CD4-positive, alpha-beta T cell treated with Interleukin-15 for 4 hours (primary cell): ENCODE measurements at places on chromosomes 5 and 9.
A peak's percentile ranks its signal among the peaks of the same experiment; 100 is the strongest.

- no peak for DNase-seq
Measured at GRCh38 chr9:136670576-136671253, 8.0 kb downstream of the EGFL7 start.

GRCh38 chr9:87107072-87107471 is 159.8 kb upstream of the GAS1 start:
- DNase-seq = no peak

GRCh38 chr9:135797507-135798262 is 95.7 kb downstream of the KCNT1 start:
- peak; percentile 6 for DNase-seq

DNA sequence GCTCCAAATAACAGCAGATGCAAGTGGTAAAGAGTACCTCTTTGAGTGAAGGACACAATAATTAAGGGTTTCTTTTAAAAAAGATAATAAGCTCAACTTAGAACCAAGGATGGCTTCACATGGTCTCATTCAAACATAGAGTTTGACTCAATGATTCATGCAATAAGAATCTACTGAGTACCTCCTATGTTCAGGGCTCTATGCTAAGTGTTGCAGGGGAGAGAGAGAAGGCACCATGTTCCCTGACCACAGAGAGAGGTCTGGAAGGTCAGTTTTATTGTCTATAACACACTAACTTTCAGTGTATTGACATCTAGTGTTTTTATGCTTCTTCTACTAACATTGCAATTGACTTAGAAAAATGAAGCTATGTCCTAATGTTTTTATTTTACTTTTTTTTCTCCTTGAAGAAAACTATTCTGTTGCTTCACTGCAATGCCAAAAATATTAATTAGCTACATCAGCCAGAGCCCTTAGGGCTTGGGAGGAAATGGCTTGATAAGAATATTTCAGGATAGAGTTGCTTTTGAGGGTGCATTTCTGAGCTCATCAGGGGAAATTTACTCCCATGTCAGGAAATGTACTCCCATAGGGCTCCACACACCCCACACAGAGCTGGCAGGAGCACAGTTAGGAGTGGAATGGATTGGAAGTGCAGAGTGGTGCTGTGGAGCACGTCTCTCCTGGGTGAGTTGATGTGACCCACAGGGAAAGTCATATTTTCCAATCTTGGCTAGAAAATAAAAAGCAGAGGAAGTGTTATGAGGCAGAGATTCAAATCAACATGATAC is 106.6 kb downstream of the PDE8B start:
- DNase-seq = no peak

GRCh38 chr9:136012651-136013050 is 51.5 kb upstream of the UBAC1 start:
- no peak for DNase-seq

DNA sequence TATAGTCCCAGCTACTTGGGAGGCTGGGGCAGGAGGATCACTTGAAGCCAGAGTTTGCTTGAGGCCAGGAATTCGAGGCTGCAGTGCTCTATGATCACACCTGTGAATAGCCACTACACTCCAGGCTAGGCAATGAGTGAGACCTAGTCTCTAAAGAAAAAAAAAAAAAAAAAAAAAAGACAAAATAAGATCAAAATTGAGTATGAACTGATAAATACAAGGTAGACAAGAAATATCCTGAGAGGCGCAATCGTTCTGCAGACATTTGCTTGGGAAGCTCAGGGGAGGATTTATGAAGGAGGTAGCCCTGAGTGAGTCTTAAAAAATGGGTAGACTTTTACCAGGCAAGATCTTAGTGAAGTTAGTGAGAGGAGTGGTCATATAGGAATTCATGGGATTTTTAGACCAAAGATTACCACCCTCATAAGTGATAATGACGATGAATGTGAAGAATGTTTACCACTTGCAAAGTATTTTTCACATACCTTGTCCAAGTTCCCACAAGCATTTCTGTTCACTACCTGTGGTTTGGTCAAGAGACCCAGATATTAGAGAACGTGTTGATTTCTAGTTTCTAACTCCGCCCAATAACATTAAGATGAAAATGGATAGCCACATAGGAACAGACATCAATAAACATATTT is 4.4 kb downstream of the PDCD1LG2 start:
- DNase-seq = no peak

GRCh38 chr5:148719605-148720004 is 65.3 kb upstream of the HTR4 start:
- DNase-seq = no peak

DNA sequence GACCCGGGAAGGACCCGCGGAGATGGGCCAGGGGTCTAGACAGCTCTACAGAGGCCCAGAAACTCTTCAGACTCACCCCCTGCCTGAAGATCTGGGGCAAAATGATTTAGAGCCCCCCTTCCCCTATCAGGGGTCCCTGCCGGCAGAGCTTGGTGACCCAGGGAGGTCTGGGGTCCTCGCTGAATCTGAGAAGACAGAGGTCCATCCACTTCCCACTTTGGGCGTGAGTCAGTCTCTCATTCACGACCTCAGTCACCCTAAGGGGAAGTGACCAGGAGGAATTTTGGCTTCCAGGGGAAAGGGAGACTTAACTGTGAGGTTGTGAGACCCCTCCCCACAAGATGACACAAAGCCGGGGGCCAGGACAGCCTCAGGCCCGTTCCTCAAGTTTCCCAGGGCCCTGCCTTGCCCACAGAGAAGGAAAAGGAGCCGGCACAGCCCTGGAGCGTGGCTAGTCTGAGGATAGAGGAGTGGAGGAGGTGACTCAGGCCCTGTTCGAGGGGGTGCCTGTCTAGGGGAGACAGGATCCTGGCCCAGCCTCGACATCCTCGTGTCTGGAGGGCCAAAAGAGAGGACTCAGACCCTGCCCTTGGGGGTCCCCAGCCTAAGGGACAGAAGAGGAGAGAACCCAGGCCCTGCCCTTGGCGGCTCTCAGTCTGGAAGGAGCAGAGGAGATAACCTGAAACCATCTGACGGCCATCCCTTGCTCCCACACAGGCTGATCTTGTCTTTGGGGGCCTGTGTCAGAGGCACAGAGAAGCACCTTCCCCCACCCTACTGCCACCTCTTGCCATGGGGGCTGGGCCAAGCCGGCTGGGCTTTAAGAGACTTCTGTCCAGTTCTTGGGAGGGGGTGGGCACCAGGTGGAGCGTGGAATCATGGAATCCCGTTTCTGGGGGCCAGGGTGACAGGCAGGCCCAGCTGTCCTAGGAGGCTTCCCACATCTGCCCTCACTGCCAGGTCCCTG is 889 bp downstream of the PDLIM4 start:
- DNase-seq = no peak

DNA sequence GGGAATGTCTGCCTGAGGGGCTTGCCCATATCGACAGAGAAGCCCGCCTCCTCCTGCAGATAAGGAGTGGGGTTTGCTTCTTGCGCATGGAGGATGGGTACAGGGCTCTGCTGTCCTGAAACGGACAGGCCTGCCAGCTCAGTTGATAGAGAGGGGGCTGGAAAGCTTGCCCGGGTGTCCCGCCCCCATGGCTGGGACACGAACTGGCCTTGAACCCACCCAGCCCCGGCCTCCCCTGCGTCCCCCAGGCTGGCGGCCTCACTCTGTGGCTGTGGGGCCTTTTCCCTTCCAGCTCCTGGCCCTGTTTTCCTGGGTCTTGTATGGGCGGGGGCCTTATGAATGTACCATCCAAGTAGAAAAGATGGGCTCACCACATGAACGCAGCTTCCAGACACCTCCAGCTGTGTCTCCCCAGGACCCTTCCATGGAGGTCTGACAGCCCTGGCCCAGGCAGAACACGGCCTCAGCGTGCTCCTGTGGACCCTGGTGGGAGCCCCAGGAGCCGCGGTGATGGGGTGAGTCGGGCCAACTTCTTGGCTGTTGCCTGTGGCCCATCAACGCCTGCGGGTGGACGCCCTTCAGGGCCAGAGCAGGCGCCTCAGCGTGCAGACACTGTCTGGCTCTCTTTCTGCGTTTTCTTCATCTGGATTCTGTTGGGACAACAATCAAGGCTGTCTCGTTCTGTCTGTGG is 15.9 kb upstream of the SLC2A6 start:
- DNase-seq = no peak

GRCh38 chr9:105405514-105406131 is 42.2 kb upstream of the FSD1L start:
- DNase-seq = peak; percentile 63
